ENCODE measurements at places on chromosomes 7 and 10. TPM values are rescaled to one million over a fixed set of nuclear protein-coding genes. Genes with fewer than 3 reads are reported as not detected.

The OR9A2 gene
- not detected for total RNA-seq

The ZCWPW1 gene
- 2.5 TPM for total RNA-seq

GRCh38 chr10:50325449-50326171, 74.3 kb upstream of the ASAH2 start:
- peak; percentile 35 for DNase-seq

The ADAMTS14 gene
- total RNA-seq = 0.16 TPM

GRCh38 chr7:143914938-143915652, 13.1 kb upstream of the TCAF1 start:
- no peak for DNase-seq

GRCh38 chr7:99312316-99313203, 13.1 kb upstream of the ARPC1A start:
- peak; percentile 85 for DNase-seq

GRCh38 chr7:47847207-47847606, 101.1 kb downstream of the PKD1L1 start:
- DNase-seq = no peak

GRCh38 chr10:16481052-16481728, 40.5 kb downstream of the C1QL3 start:
- DNase-seq = no peak

DNA sequence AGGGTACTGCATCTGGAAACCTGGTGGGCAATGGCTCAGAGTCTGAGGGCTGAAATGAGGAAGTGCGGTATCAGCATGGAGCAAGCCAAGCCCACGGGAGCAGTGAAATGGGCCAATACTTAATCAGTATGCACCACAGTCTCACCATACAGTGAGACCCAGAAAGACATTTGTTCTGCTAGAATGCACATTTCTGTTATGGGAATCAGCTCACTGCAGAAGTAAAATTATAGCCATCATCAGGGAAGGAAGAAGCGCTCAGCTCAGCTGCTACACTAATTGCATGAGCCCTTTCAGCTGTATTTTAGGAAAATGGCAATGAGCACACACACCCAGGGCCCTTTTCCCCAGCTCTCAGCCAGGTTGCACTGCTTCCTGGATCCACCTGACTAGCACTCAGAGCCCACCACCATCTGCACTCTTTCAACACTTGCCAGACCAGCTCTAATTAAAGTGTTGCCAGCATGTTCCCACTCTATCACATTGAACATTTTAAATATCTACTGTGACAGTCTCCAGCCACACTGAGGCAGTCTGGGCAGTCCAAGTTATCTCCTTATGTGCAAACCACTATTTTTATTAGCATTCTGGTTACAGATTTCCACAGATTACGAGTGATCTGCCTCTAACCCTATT, 44.2 kb upstream of the PIK3AP1 start:
- no peak for DNase-seq

DNA sequence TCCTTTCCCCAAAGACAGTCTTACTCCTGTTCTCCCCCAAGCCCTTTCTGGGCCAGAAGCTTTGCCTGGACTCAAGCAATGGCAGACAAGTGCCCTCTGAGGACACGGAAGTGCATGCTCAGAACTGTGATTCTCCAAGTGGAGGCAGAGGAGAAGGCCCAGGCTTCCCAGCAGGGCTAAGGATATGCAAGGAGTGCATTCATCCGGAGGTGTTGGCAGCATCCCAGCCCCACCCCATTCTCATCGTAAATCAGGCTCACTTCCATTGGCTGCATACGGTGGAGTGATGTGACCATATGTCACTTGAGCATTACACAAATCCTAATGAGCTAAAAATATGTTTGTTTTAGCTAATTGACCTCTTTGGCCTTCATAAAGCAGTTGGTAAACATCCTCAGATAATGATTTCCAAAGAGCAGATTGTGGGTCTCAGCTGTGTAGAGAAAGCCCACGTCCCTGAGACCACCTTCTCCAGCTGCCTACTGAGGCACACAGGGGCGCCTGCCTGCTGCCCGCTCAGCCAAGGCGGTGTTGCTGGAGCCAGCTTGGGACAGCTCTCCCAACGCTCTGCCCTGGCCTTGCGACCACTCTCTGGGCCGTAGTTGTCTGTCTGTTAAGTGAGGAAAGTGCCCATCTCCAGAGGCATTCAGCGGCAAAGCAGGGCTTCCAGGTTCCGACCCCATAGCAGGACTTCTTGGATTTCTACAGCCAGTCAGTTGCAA, 1.4 kb upstream of the RBP3 start:
- DNase-seq = no peak

The TWIST1 gene
- total RNA-seq = not detected

The SCIN gene
- total RNA-seq = not detected

DNA sequence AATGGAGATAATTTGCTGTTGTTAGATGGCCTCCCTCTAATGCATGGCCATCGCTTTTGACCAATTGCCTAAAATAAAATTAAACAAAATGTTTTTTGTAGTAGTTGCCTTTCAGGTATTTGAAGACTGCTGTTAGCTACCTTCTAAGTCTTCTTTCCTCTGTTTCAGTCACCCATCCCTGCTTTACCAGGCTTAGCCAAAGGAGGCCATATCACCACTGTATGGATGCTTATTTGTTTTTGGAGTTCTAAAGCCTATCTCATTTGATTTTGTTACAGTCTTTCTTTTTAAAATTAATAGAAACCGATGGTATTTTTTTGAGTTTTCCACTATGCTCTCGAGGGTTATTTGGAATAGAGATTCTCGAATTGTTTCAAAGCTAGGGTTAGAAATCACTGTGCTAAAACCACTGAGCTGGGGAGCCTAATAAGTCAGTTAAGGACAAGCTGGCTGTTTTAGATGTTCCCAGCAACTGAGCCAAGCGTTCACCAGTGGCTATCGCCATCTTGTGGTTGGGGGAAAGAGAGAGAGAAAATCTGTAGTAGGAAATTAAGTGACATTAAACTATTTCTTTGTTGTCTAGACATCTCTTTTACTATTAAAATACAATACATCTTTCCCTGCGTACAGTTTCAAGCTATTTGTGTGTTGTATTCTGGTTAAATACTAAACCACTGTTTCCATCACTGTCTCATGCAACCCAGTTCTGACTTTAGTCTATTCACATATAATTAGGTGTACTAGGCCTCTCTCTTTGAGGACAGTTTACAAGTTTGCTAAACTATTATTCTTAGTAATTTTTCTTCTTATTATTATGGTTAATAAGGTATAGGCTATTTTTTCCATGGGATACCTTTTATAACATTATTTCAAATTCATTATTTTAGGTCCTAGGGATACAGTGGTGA, 52.2 kb downstream of the GPR158 start:
- DNase-seq = peak; percentile 22

The C10orf90 gene
- not detected for total RNA-seq

The AGBL3 gene
- total RNA-seq = 2.9 TPM

GRCh38 chr7:102431617-102432298, 1.6 kb upstream of the ORAI2 start:
- DNase-seq = peak; percentile 66

DNA sequence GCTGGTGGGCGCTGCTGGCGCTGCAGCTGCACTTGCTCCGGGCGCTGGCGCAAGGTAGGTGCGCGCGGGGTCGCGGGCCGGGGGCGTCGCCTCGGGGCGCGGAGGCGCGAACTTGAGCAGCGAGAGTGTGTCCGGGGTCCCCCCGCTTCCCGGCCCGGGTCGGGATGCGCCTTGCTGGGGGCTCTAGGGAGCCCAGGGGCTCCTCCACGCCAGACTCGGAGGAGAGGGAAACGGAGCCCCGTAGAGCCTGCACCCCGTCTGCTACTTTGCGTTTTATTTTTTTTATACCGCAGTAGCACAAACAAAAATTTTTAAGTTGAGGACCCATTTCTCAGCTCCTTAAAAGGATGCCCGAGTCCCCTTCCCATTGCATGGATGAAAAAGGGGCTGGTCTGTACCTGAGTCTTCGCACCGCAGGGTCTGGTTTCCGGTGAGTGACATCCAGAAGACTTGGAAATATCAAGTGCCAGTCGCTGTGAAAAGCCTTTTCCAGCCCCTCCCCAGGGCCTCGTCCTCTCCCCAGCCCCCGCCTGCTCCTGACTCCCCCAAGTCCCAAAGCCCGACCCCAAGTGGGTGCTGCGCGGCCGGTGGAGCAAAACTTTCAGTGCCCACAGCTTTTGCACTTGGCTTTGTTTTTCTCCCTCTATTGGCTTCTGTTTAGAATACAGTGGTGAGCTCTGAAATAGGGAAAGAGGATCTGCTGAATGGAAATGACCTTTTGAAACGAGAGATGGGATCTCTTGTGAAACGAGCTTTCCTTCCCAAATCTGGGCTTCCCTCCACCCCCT, 973 bp downstream of the SDK1 start:
- DNase-seq = peak; percentile 16

The SEMA3C gene
- total RNA-seq = not detected

DNA sequence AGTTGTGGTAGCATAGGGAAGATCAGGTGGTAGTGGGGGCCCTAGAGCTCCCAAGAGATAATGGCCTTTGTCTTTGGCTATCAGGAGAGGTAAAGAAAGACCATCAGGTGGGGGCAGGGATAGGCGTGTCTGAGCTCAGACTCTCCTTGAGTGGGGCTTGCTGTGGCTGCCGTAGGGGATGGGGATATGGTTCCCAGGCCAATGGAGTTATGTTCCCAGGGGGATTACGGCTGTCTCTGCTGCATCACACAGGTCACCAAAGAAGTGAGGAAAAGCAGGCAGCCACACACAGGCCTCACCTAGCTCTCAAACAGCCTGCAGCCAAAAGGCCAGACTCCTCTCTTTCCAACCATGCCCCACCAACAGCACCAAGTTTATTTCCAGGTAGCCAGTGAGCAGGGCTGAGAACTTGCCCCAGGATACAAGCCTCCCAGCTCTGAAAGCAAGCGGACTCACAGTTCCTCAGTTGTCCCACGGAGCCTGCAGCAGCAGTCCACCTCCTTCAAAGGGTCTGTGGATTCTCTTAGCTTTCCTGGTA, 37.6 kb upstream of the C1QL3 start:
- no peak for DNase-seq

- no peak for DNase-seq
Observed at GRCh38 chr7:153628825-153629224, 423.4 kb upstream of the DPP6 start.

The RADIL gene
- total RNA-seq = 0.77 TPM

GRCh38 chr10:45211576-45211975, 103.8 kb downstream of the OR13A1 start:
- DNase-seq = no peak

DNA sequence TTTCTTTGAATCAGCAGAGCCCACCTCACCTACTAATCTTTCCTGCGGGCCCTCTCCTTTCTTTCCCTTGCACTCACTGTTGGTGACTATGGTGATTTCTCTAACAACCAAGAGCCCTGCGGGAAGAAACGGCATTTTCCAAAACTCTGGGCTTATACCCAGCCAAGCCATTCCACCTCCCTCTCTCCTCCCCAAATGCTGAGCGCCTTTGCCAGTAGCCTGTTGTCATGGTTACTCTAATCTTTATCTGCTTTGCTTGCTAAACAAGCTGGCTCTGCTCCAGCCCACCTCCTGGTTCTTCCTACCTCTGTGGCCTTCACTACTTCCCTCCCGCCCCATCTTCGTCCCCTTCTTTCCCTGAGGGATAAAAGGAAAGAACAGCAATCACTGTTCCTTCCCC, 86.7 kb downstream of the DGKI start:
- DNase-seq = no peak

GRCh38 chr7:141306081-141306480, 232.2 kb downstream of the TMEM178B start:
- no peak for DNase-seq

GRCh38 chr7:6078548-6078947, 47.4 kb downstream of the ANKRD61 start:
- DNase-seq = no peak

- DNase-seq = no peak
Observed at GRCh38 chr7:95718577-95719410, 53.6 kb upstream of the DYNC1I1 start.

The ABCB1 gene
- 8.8 TPM for total RNA-seq

GRCh38 chr10:93445978-93446720, 36.0 kb downstream of the MYOF start:
- DNase-seq = no peak

The TBC1D12 gene
- 0.20 TPM for total RNA-seq
